ENCODE measurements at places on chromosomes 2 and 18.

DNA sequence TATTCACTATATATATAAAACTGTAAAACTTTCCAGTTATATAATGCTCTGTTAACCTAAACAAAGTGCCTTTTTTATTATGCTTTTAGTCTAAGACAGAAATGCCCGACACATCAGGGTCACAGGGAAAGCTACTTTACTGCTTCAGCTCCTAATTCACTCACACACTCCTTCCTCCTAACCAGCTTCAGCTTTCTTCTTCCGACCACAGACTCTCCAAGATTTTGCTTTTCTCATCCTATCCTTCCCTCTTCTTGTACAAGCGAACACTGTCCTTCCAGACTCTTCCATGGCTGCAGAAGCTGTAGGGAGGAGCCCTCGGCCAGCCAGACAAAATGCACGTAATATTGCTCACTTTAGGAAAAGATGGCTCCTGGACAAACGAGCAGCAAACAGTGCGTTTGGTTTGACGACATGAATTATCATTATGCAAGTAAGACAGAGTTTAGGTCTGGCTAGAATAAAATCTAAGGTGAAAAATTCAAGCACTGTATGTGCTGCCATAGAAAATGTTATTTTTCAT, 47.5 kb upstream of the HNRNPA3 start:
- no peak for DNase-seq

DNA sequence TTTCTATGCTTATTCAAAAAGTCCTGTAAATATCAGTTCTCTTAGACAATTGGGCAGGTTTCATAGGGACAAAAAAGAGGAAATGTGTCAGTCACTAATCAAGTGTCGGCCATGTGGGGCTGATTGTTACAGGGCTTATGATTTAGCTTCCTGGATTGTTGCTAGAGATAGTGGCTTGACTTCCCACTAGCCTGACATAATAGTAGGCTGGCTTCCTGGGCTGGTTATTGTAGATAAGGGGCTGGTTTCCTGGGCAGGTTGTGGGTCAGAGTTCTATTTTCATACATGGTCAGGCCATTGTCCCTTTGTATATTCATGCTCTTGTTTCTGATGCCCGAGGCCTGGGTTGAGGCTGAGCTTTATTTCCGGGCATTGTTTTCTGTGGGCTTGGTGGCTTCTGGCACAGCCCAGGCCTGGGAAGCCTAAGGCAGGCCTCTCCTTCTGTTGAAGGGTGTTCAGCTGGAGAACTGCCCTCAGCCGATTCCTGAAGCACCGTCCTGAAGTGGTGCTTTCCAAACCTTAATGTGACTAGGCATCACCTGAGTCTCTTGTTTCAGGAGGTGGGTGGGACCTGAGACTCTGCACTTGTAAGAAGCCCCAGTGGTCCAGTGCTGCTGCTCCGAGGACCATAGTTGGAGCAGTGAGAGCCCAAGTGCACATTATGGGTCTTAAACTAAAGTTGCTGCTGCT, 37.0 kb downstream of the CD8B2 start:
- no peak for DNase-seq

- no peak for DNase-seq
These were observed 214.0 kb downstream of the ANKRD30B start for GRCh38 chr18:14961991-14962390.

DNA sequence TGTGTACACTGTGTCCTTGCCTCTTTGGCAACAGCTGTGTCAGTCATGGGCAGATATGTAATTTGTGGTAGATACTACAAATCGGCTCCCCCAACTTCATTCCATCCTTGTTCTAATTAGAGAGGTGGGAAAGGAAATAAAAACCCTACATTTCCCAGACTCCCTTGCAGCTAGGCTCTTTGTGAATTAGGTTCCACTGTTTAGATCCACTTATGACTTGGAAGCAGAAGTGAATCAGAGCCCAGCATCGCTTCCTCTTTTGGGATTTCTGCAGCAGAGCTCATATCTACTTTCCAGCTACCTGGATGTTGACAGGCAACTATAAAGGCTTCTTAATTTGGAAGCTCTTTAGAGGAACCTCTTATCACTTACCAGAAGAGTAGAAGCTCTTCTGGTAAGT, 34.1 kb upstream of the NARS1 start:
- no peak for DNase-seq

- DNase-seq = no peak
These were observed 187.8 kb upstream of the COL3A1 start for GRCh38 chr2:188786368-188786841.

Data from stimulated activated CD8-positive, alpha-beta memory T cell treated with anti-CD3 and anti-CD28 coated beads, Interleukin-4, amount 100 ng/mL, for 1 hour (primary cell).